ENCODE measurements at places on chromosomes 12 and 14.

DNA sequence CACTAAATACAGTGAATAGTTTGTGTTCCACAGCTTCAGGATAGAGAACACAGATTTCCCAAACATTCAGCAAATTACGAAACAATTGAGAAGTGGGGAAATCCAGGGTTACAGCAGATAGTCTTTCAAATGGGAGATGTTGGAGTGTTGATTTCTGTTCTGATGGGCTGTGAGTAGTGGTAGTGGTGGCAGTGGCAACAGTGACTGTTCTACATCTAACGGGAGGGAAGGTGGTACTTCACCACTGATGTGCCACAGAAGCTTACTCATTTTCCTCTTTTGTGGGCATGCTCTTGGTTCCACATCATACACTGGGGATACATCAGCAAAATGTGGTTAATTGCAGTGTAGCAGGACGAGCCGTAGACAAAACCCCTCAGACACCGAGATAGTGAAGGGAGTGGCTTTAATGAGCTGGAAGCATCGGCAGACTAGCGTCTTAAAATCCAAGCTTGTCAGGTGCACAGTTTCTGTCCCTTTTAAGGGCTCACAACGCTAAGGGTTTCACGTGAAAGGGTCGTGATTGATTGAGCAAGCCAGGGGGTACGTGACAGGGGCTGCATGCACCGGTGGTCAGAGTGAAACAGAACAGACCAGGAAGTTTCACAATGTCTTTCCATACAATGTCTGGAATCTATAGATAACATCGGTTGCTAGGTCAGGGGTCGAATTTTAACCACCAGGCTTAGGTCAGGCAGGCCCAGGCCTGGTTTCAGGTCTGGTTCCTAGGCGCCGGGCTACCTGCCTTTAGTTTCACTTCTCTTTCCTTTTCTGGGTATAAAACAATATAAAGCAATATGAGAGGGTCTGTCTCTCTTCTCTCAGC, 330.6 kb upstream of the FBXO33 start:
- no peaks in the 10 kb centered on the region for H3K27me3 ChIP-seq
- no peaks in the 10 kb centered on the region for H3K4me1 ChIP-seq
- H3K4me3 ChIP-seq, result no peak overlapping the region
- DNase-seq, result no peak
- H3K36me3 ChIP-seq, result no peaks in the 10 kb centered on the region

DNA sequence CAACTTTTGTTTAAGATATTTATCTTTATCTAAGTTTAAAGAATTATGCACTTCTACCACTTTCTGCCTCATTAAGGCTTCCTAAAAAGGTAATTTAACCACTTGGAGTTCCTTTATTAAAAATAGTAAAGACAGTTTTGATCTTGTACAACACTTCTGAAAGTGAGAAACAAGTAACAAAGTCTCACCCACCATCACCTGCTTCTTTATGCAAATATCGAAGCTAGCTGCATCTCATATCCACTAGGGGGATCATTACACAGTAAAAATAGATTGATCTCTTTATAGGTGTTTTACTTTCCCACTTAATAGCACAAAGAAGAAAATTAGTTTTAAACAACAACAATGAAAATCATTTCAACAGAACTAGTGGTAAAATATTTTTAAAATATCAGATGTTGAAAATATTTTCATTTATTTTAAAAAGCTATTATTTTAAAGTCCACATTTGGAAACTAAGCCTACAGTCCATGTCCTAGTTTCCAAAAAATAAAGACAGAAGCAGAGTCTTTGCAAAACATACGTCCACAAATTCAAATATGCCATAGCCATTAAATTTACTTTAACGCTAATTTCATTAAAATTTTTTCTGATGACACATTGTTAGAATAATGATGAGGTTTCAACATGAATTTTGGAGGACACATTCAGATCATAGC, 160.0 kb upstream of the SOX5 start:
- H3K27ac ChIP-seq, result no peak overlapping the region
- no peaks in the 10 kb centered on the region for H3K27me3 ChIP-seq
- no peaks in the 10 kb centered on the region for H3K4me1 ChIP-seq

- no peak overlapping the region for H3K4me3 ChIP-seq
- H3K27ac ChIP-seq, result no peak overlapping the region
- H3K36me3 ChIP-seq, result no peaks in the 10 kb centered on the region
- H3K4me1 ChIP-seq, result no peaks in the 10 kb centered on the region
- no peak for DNase-seq
Measured at GRCh38 chr12:127588249-127588648, 678.7 kb upstream of the TMEM132C start.

- no peaks in the 10 kb centered on the region for H3K4me1 ChIP-seq
- no peak overlapping the region for H3K27ac ChIP-seq
- H3K4me3 ChIP-seq, result no peak overlapping the region
- DNase-seq, result no peak
Measured at GRCh38 chr14:99925471-99925870, 132.3 kb downstream of the EML1 start.

GRCh38 chr14:98328496-98328895, 943.5 kb downstream of the BCL11B start:
- no peak overlapping the region for H3K27ac ChIP-seq
- no peaks in the 10 kb centered on the region for H3K36me3 ChIP-seq

Data from tibial nerve (tissue), 4 donors.